ENCODE measurements at places on chromosomes 7 and 10. TPM values are rescaled to one million over a fixed set of nuclear protein-coding genes. Genes with fewer than 3 reads are reported as not detected.

Gene ADIRF
- 36.3 TPM for total RNA-seq

DNA sequence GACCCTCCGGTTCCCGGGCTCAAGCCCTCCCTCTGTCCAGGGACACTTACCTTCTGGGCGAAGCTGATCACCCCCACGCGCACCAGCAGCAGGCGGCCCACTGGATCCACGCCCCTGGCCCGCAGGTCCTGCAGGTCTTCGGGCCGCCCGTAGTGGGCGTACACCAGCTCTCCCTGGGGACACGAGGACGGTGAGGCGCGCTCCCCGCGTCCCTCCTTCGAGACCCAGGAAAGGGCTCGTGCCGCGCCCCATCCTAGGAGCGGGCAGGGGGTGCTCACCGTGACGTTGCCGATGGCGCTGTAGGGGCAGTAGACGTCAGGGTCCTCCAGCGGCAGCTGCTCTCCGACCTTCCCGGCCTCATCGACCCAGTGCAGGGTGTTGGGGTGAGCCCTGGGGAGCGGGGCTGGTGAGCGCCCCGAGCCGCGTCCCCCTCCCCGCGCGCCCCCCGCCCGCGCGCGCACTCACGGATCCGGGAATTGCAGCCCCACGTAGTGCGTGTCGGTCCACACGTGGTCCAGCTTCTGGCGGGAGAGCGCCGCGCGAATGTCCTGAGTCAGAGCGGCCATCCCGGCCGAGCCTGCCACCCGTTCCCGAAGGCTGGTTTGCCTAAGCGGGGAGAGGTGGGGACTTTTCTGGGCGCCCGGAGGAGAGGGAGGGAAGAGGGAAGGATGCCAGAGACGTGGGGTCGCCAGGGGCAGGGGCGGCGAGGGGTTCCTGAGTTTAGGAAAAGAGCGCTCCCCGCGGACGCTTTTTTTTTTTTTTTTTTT is 8.2 kb downstream of the TFR2 start:
- H3K4me3 ChIP-seq = peak overlapping the region; percentile 48
- peaks cover 12% of the 10 kb centered on the region for H3K27me3 ChIP-seq
- DNase-seq = peak; percentile 39
- peaks cover 13% of the 10 kb centered on the region for H3K4me1 ChIP-seq
- H3K27ac ChIP-seq = no peak overlapping the region

- H3K36me3 ChIP-seq = peaks cover 3% of the 10 kb centered on the region
- no peaks in the 10 kb centered on the region for H3K27me3 ChIP-seq
- peaks cover 47% of the 10 kb centered on the region for H3K4me1 ChIP-seq
- no peak overlapping the region for H3K4me3 ChIP-seq
- no peak for DNase-seq
- no peak overlapping the region for H3K27ac ChIP-seq
These were observed 1.2 kb upstream of the SPACDR start for GRCh38 chr7:100465299-100465698.

Gene MMD2
- total RNA-seq = not detected

DNA sequence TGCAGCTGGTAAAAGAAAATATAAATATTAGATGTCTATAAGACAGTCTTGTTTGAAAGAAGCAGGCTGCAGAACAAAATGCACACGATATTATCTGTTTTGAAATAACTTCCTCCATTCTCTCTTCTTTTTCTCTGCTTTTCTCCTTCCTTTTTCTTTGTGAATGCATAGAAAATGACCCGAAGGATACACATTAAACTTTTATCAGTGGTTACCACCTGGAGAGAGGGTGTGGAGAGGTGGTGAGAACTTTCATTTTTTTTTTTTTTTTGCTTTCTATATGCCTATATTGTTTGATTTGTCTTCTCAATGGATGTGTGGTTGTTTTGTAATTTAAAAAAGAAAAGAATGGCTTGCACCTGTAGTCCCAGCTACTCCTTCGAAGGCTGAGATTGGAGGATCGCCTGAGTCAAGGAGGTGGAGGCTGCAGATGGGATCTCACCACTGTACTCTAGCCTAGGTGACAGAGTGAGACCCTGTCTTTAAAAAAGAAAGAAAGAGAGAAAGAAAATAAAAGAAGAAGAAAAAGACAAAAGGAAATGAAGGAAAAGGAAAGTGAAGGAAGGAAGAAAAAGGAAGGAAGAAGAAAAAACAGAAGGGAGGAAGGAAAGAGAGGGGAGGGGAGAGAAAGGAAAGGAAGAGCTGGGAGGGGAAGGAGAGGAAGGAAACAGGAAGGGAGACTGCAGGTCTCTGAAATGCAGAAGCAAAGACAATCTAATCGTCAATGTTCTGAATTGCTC is 64.4 kb downstream of the SAMD9 start:
- no peak overlapping the region for H3K27ac ChIP-seq
- no peaks in the 10 kb centered on the region for H3K36me3 ChIP-seq
- no peaks in the 10 kb centered on the region for H3K27me3 ChIP-seq
- DNase-seq = no peak
- peaks cover 3% of the 10 kb centered on the region for H3K4me1 ChIP-seq

Gene PDZD8
- 20.3 TPM for total RNA-seq

GRCh38 chr7:130232209-130232608 is 24.5 kb downstream of the SSMEM1 start:
- H3K4me1 ChIP-seq = no peaks in the 10 kb centered on the region
- no peak overlapping the region for H3K27ac ChIP-seq
- no peaks in the 10 kb centered on the region for H3K27me3 ChIP-seq
- H3K4me3 ChIP-seq = no peak overlapping the region
- no peak for DNase-seq
- H3K36me3 ChIP-seq = no peaks in the 10 kb centered on the region

- H3K4me1 ChIP-seq = no peaks in the 10 kb centered on the region
- no peak overlapping the region for H3K4me3 ChIP-seq
These were observed 67.9 kb upstream of the KCND2 start for GRCh38 chr7:120205101-120205500.

- H3K27ac ChIP-seq = no peak overlapping the region
- H3K36me3 ChIP-seq = no peaks in the 10 kb centered on the region
- no peak overlapping the region for H3K4me3 ChIP-seq
- H3K4me1 ChIP-seq = peaks cover 6% of the 10 kb centered on the region
These were observed 628.4 kb downstream of the PARD3 start for GRCh38 chr10:34186745-34187144.

Measured in heart left ventricle (tissue), 16 donors.